GDM1 (cell line): ENCODE measurements at places on chromosomes 4 and X.
A peak's percentile ranks its signal among the peaks of the same experiment; 100 is the strongest.

DNA sequence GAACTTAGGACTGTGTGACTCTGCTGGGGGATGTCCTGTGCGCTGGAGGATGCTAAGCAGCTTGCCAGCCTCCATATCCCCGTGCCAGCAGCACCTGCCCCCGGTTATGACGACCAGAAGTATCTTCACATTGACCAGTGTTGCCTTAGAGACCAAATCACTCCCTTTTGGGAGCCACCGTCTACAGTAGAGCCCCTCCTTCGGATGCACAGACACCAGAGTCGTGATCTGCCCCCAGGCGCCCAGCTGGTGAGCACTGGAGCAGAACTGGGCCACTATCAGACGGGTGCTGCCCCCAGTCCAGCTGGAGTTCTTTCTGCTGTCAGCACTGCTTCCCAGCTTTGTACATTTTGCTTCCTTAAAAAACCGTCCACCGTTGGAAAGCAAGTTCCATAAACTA, 30.0 kb upstream of the TADA2B start:
- DNase-seq, result no peak

DNA sequence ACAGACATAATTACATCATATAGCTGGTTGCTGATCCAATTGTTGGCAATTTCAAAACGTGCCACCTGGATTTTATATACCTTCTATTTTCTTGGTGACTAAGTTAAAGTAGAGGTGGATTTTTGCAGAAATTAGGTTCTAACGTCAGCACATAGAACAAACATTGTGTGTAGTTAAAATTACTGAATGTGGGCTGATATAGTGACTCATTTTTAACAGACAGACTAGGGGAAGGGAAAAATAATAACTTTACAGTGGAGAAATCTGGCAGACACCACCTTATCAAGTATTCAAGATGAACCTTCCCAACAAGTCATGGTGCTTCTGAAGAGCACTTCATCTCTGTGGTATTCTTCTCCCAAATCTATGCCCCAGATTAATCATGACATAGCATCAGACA, 134.5 kb downstream of the UCHL1 start:
- no peak for DNase-seq

DNA sequence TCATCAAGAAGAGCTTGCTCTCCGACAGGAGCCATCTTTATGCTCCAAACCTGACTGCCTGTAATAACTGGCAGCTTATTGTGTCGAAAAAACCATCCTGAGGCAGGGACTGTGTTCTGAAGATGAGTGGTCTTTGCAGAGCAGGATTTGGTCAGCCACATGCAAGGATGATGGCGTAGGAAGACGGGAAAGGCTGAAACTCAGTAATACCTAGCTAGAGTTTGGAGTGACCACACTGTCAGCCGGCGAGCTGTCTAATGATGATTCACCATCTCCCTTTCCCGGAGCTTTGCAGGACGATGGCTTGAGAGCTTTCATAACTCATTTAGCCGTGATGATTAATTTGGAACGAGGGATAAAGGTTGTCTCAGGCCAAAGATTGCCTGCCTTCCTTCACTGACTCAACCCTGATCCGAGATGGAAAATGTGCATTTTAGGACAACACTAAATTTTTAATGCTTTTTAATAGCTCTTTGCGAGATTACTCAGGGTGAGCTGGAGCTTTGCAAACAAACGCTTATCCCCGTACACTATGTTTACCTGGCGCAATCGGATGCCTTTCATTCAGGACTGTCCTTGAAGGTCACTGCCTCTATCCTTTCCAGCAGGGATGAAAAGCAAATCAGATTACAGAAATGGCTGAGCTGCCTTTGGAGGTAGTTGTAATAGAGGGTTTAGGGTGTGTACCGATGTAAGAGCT, 288.5 kb downstream of the ASMT start:
- DNase-seq, result no peak

DNA sequence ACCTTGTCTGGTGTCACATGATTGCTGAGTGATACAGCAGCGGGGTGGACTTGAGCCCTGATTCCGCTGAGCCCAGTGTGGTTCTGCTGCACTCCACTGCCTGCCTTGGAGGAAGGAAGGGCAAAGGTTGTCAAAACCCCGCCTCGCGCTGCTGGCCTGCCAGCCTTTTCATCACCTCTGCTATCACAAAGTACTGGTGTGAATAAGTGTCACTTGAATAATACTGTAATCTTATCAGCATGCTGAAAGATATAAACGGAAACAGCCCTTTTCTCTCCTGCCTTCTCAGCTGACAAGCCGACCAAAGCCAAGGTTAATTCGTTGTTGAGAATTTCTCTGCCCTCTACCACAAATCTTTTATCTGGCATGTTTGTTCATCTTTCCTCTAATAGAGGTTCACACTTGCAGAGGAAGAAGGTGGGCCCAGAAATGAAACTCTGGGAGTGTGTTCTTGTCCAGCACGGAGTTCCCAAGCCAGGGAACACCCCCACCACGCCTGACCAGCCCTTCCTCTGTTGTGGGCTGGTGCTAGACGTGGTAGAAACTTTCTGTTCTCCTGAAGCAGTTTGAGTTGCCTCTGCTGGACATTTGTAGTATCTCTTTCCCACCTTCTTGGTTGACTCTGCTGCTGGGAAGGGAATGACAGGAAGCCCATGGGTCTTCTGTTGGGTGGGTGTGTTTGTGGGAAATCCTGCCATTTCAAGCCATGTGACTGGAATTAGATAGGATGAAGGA, 21.5 kb downstream of the FHDC1 start:
- no peak for DNase-seq

- no peak for DNase-seq
Measured at GRCh38 chr4:40562208-40562607, 67.5 kb downstream of the RBM47 start.

DNA sequence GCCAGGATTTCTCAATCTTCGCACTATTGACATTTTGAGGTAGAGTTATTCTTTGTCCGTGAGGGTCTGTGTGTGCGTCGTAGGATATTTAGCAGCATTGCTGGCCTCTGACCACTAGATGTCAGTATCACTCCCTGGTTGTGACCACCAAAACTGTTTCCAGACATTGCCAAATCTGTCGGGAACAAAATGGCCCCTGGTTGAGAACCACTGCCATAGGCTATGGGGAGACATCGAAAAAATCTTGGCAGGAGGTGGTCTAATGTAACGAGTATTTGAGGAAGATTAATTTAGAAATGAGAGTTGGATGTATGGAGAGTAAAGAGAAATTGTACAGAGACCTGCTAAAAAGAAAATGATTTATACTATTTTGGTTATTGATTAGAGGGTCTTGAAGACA, 108.4 kb downstream of the DOCK11 start:
- peak; percentile 11 for DNase-seq

GRCh38 chr4:91488946-91489345, 814.8 kb upstream of the GRID2 start:
- DNase-seq, result no peak

DNA sequence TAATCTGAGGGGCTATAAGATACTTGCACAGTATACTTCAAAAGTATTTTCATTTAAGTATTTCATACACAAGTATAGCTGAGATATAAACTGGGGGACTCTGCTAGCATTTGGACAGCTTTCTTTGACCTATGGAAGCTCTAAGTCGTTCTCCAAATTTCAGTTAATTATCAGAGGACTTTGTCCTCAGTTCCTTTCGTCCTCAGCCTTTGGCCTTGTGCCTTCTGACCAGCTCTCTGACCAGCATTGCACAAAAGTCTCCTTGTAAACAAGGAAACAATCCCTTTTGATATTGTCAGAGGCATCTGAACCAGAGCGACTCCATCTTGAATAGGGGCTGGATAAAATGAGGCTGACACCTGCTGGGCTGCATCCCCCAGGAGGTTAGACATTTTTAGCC, 464.0 kb upstream of the FAM241A start:
- no peak for DNase-seq

GRCh38 chrX:140664939-140665338, 44.6 kb upstream of the LINC00632 start:
- no peak for DNase-seq

GRCh38 chr4:122003335-122003734, 51.5 kb upstream of the TRPC3 start:
- peak; percentile 15 for DNase-seq

- no peak for DNase-seq
Measured at GRCh38 chr4:112526061-112526460, 10.1 kb upstream of the NEUROG2 start.

DNA sequence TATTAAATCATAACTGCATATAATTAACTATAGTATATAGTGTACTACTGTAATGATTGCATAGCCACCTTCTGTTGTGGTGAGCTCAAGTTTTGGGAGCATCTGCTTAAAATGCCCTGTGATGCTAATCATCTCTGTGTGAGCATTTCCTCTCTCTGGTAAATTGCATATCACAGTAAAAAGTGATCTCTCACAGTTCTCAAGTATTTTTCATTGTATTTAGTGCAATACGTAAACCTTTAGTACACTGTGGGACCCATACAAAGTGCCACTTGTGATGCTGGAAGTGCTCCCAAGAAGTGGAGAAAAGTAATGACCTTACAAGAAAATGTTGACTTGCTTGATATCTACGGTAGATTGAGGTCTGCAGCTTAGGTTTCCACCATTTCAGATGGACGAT, 82.0 kb downstream of the WWC2 start:
- DNase-seq, result no peak

DNA sequence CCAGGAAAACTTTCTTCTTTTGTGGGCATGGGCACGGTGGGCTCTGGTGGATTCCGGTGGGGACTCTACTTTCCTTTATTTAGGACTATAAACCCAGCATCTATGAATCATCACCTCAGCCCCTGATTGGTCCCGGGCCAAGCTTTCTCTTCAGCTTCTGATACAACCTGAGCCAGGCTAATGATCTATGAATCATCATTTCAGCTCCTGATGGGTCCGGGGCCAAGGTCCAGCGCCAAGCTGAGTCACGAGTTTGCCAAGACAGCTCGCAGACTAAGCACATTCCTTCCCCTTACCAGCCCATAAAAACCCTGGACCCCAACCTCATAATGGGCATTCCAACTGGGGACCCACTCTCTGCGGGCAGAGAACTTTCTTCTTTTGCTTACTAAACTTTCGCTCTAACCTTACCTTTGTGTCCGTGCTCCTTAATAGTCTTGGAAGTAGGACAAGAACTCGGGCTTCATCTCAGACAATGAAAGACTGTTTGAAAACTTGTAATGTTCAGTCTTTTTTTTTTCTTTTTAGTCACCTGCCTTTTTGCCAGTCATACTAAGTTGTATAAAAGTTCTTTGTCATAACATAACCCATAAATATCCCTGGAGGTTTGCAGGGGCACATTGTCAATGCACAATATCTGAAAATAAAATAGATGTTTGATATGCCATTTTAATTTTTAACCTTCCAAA, 904.9 kb upstream of the EPHA5 start:
- DNase-seq, result no peak

DNA sequence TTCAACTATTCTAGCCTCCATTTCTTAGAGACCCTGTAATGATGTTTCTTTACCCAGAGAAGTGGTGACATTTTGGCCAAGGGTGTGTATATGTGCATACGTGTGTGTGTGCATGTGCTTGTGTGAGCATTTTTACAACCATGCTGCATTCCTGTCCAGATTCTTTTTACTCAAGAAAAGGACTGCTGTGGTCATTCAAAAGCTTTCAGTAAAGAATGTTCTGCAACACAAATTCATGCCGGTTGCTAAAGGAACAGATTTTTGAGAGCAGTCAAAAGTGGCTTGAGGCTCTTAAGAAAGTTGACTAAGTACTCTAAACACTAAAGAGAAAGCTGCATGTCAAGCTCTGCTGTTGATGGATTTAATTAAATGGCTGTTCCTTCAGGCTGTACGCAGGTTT, 65.0 kb upstream of the FMR1 start:
- DNase-seq, result no peak
